ENCODE measurements at places on chromosomes 6 and 20. TPM values are rescaled to one million over a fixed set of nuclear protein-coding genes. Genes with fewer than 3 reads are reported as not detected.

Gene PROKR2
- total RNA-seq = not detected

Gene AGER
- 2.3 TPM for total RNA-seq

Gene ABCC10
- 14.7 TPM for total RNA-seq

Gene PSORS1C1
- total RNA-seq = 0.18 TPM

Gene MAPK13
- total RNA-seq = 17.9 TPM

Gene HS3ST5
- total RNA-seq = under 0.01 TPM

Gene MDFI
- not detected for total RNA-seq

Gene ORC3
- 26.2 TPM for total RNA-seq

Gene GPR6
- not detected for total RNA-seq

Gene ANGPT4
- total RNA-seq = not detected

Gene TBXT
- total RNA-seq = not detected

Gene UFL1
- total RNA-seq = 37.7 TPM

Gene BPIFB1
- not detected for total RNA-seq

Gene KCNK16
- total RNA-seq = not detected

Gene PPIL6
- 1.1 TPM for total RNA-seq
